CD4-positive, alpha-beta T cell treated with Interleukin-6 at 100 ng/mL for 8 hours (primary cell): ENCODE measurements at places on chromosomes 2 and 18.

DNA sequence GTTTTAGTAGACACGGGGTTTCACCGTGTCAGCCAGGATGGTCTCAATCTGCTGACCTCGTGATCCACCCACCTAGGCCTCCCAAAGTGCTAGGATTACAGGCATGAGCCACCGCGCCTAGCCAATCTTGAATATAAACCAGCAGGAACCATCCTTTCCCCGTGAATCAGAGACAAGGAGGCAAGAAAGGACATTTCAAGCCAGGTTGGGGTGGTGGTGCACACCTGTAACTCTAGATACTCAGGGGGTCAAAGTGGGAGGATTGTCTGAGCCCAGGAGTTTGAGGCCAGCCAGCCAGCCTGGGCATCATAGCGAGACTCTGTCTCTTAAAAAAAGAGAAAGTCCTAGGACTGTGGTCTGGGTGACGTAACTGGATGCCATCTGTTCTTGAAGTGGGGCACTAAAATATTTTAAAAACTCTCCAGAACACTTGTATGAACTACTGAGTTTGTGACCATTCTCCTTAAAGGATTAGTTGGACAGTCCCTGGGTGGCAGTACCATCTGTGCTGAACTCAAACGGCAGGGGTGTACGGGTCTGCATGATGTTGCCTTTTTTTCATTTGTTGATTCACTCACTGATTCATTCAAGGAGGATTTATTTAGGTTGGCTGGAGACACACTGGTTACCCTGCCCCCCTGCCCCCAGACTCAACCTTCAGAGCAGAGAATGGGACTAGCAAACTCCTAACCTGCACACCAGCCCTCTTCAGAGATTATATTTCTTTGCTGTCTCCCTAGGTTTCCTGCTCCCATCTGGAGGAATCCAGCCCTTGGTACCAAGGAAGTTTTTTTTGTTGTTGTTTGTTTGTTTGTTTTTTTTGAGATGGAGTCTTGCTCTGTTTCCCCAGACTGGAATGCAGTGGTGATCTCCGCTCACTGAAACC, 2.9 kb upstream of the TLX2 start:
- DNase-seq: no peak

DNA sequence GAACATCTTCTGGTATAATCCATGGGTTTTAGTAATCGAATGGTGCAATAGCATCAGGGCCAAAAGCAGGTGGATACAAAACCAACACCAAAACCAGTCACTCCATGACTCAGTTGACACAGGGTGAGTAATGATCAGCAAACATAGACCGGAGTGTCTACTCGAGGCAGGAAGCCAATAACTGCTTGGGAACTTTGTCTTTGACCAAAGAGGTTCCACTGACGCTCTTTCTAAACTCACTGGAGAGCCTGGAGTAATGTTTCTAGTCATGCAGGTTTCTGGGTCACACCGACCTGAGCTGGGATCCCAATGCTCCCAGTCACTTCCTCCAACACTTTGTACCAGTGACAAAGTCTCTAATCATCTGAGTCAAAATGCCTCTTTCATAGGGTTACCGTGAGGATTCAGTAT, 30.9 kb downstream of the MREG start:
- DNase-seq: no peak

- no peak for DNase-seq
Measured at GRCh38 chr18:21444465-21445212, 155.9 kb downstream of the ESCO1 start.

GRCh38 chr2:28976584-28976983, 4.5 kb upstream of the TOGARAM2 start:
- no peak for DNase-seq

GRCh38 chr18:43776997-43777396, 499.7 kb upstream of the SYT4 start:
- DNase-seq: no peak

GRCh38 chr2:218517434-218518206, 50.5 kb downstream of the USP37 start:
- DNase-seq: no peak
